Activated CD4-positive, alpha-beta T cell treated with anti-CD3 and anti-CD28 coated beads, Interleukin-10, Interleukin-2, amounts not matched to agents 100 ng/mL and 50 ng/mL, durations not matched to agents 16 hours and 8 hours (primary cell): ENCODE measurements at places on chromosomes 16 and 17.

DNA sequence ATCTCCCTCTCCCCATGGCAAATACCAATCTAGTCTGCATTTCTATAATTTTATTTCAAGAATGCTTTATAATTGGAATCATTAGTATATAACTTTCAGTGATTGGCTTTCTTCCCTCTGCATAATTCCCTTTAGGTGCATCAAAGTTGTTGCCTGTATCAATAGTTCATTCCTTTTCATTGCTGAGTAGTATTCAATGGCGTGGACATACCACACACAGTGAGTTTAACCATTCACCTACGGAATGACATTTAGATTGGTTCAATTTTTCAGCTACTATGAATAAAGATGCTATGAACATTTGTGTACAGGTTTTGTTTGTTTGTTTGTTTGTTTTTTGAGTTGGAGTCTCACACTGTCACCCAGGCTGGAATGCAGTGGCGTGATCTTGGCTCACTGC lies 9.7 kb downstream of the OTOA start:
- DNase-seq: no peak

DNA sequence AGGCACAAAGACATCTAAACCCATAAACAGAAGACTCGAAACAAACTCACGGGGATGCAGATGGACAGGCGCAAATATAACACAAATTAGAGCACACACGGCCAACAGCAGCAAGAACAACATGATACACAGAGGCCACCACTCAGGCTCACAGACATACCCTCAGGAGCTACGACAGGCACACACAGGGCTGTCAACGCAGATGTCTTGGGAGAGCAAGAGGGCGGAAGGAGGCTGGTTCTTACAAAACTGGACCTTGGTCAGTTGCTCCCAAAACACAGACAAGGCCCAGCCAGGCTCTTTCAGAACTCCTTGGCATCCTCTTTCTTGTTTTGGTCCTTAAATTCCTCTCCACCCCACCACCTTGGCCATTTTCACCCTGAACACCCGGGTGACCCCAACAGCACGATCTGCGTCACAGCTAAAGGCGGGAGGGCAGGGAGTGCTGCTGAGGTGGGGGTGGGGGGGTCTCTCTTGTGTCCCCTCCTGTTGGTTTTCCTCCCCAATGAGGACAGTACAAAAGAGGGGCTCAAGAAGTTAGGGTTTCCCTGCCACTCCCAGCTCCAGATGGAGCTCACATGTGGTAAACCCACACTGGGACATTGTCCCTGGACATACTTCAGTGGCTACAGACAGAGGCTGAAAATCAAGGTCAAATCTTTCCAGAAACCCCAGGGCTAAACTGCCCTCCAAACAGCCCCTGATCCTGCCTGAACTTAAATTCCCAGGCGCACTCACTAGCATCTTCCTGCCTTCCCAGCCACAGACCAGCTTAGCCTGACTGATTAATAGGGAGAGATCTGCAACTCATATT lies 221.3 kb downstream of the C16orf78 start:
- DNase-seq: no peak

GRCh38 chr17:9350080-9350479 lies 225.5 kb downstream of the STX8 start:
- no peak for DNase-seq

DNA sequence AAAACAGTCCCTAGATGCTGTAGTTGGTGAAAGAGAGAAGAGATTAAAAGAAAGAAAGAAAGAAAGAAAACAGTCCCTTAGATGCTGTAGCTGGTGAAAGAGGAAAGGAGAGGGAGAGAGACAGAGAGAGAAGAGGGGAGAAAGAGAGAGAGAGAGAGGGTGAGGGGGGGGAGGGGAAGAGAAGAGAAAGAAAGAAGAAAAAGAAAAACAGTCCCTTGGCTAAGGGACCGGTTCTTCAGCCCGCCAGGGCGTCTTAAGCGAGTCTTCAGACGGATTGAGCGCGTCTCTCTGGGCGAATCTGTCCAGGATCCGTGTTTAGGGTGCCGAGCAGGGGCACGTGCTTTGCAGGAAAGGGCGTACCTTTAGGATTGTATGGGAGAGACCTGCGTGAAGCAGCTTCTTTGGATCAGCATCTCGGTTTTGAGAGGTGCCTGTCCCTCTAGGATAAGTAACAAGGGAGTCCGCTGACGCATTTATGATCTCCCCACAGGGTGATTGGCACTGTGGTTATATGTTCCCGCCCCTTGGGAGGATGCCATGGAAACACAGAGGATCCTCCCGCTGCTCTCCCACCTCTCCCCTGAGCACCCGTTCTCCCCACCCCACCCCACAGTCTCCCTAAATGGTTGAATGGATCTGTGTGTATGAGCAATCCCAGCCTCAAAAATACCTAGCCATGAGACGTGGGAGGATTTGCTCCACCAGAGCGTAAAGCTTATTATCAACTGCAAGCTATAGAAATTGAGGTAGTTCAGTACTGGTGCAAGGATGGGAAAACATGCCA lies 16.7 kb downstream of the GNGT2 start:
- DNase-seq: peak; percentile 55

- DNase-seq: peak; percentile 93
These were observed 26.5 kb upstream of the LASP1NB start for GRCh38 chr17:38898812-38899348.

DNA sequence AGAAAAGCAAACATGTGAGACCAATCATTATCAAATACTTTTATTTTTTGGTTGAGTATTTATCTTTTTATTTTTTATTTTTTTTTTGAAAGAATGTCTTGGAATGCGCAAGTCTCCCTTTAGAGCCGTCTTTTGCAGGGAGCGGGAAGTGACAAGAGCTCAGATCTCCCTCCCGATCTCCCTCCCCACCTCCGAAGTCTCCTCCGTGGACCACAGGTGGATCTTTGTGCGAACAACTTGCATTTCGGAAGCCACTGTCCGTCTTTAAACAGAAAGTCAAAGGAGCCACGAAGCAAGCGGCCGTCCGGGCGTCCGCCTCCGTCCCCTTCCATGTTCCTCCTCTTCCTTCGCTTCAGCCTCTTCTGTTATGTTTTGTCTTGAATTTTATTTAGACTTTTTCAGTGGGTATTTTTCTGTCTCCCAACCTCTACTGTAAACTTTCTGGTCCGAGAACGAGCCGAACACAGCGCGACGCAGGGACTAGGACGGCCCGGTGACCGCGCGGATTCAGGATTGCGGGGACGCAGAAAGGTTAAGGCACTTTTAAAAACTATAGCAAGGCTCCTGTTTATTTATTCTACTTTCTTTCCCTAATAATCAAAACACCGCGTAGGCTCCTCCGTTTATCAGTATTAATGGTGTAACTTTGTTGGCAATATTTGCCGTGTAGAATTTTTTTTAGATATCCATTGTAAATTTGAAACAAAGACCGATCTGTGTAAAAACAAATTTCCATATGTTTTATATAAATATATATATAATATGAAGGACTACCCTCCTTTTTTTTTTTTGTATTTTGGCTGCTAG lies 3.3 kb downstream of the FOXF1 start:
- no peak for DNase-seq

GRCh38 chr17:2213291-2213960 lies 90.2 kb downstream of the SMG6 start:
- DNase-seq: no peak

DNA sequence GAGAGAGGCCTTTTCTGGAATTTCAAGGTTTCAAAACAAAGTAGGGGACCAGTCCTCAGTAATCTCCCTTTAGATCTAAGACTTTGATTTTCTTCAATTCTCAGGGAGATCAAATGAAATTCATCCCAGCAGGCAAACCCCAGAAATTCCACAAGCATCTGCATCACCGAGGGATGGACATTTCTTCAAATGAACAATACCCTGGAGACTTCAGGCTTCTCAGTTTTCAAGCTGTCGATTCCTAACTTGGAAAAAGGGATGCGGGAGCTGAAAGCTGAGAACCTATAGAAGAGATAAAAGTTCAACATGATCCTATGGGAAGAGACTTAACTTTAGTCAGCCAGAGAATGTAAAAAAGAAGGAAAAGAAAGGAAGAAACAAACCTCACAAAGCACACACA lies 296.9 kb upstream of the CDH5 start:
- DNase-seq: no peak

GRCh38 chr16:85169333-85170065 lies 57.2 kb upstream of the CIBAR2 start:
- no peak for DNase-seq

- no peak for DNase-seq
These were observed 121.9 kb downstream of the FOXL1 start for GRCh38 chr16:86700046-86700945.

DNA sequence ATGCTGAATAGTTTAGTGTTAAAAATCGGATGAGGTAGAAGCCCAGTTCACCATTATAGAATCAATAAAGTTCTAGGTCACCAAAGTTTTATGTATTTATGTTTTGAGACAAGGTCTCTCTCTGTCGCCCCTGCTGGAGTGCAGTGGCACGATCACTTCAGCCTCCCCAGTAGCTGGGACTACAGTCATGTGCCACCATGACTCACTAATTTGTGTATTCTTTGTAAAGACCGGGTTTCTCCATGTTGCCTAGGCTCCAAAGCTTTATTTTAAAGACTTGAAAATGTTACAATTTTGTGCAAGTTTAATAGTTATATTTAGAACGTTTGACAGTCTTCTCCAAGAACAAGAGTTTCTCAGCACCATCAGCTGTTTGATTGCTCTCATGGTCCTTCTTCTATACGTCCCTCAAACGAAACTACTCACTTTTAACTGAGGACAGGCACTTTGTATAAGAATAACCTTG lies 32.1 kb downstream of the NDE1 start:
- peak; percentile 65 for DNase-seq

- DNase-seq: no peak
These were observed 83.0 kb downstream of the ANKRD11 start for GRCh38 chr16:89407282-89407924.

- DNase-seq: no peak
These were observed 22.5 kb downstream of the AXIN2 start for GRCh38 chr17:65538675-65539529.

DNA sequence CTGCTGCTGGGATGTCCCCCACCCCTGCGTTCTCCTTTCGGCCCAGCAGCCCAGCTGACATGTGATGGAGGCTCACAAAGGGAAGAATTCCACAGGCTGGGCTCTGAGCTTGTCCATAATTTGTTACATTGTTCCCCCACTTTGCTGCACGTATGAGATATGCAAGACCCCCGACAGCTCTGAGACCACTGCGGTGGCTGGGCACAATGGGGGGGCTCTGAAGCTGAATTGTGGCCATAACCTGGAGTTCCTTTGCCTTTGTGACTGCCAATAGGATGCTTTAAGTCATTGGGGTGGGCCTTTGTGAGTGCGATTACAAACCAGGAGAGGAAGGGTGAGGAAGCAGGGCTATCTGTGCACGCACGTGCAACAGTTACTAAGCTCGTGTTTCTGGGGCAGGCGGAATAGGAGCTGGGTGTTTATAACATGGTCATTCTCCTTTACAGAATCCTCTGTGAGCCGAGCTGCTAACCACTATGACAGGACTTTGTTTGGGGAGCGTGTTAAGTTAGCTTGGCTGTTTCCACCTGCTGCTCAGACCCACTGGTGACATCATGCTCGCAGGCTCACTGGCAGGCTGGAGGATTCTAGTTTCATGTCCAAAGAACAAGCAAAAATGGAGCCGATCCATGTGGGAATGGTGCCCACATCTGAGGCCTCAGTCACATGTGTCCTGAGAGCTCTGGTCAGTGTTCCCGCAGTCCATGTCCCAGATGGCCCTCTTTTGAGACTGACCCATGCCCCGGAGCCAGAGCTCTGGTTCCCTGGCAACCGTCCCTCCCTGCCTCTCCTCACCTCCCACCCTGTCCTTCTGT lies 208.3 kb upstream of the SALL1 start:
- no peak for DNase-seq

DNA sequence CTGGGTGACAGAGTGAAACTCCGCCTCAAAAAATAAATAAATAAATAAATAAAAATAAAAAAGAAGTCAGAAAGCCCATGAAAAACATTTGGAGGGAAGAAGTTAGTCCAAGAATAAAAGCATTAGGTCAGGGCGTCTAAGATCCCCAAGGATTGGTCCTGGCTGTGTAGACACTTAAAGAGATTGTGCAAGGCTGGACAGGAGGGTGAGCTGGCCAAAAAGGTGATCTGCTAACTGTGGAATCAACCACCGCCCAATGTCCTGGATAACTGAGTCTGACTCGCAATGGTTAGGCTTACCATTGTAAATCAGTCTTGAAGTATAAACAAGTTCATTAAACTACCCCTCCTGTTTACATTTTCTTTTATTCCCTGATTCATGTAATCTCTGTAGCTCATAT lies 8.8 kb upstream of the ABCA8 start:
- no peak for DNase-seq

DNA sequence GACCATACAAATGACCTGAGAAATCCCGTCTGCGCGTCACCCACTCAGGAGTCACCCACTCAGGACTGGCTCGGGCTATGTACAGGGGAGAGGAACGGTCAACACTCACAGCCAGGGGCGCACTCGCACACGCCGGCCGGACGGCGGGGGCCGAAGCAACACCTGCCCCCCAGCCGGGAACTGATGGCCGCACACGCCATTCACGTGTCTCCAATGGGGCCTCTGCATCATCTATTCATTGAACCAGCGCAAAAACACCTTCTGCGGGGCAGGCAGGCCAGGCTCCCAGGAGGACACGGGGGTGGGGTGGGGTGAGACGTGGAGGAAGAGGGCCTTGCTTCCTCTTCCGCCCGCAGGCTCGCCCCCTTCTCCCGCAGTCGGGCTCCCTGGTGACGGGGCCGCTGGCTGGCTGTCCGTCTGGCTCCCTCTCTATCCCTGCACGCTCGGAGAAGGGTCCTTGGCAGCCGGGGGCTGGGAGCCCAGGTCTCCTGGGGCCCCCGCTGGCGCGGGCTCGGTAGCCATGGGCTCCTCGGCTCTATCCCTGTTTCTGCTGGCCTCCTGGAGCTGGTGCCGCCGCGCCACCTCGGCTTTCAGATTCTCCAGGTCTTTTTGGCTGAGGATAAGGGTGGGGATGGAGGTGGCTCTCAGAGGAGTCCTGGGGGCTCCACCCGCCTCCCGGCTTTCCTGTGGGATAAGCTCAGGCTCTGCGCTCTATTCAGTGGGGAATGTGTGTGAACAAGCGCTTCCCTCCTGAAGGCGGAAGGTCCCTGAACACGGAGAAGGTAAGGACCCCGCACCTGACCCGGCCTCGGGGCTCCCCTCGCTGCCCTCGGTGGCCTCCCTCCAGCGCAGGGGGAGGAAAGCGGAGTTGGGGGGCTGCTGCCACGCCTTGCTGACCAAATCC lies 21.1 kb downstream of the CLUH start:
- DNase-seq: no peak

DNA sequence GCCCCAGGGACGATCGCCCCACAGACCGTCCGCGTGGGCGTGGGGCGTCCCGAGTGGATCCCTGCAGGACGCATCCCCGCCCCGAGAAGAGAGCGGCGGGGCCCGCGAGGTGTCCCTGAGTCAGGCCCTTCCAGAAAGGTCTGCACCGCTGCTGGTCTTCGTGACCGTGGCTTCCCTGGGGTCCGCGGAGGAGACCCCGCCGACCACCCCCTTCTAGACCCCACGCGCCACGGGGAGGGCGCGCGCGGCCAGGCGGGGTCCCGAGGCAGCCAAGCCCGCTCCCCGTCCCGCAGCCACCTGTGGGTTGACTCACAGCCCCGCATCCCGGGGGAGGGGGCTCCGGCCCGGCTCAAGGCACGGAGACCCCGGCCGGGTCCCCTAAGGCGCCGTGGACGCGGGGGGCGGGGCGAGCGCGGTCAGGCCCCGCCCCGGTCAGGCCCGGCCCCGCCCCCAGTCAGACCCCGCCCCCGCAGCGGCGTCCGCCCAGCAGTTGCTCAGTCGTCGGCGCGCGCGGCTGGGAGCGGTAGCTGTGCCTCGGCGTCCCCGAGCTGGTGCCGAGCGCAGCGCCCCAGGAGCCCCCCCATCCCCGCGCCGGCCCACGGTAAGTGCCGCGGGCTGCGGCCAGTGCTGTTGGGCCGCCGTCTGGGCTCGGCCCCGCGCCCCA lies at the start of gene BAIAP3:
TSS of gene BAIAP3 (plus strand) at position 497 of the 664 bp plus-strand sequence. CDS start 4,905 bp downstream, outside the sequence.
- peak; percentile 62 for DNase-seq
